Stimulated activated CD4-positive, alpha-beta T cell treated with anti-CD3 and anti-CD28 coated beads, Interleukin-12 subunit alpha, Interleukin-12 subunit beta, amount 100 ng/mL, for 4 hours (primary cell): ENCODE measurements at places on chromosomes 11 and 22.

DNA sequence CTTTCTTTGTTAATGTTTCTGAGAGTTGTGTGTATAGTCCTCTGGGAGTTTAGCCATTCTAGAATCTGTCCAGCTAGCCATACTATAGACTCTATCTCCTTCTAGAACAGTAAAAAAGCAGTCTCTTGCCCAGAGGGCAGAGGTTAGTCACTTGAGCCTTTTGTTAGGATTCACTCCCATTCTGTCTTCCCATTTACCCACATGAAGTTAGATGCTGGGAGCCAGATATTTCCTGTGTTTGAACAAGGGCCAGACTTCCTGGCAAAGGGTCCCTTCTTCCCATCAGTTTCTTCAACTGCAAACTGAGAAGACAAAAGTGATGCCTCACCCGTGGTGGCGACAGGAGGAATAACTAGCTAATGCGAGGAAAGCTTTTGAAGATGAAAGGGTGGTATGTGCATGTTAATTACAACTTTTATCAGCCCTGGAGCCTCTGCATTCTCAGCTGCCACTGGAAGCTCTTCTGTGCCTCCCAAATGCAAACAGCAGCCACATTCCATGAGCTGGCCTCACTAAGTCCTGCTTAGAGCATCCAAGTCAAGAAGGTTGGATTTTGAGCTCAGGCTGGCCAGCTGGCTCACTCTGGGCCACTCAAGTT lies 12.8 kb downstream of the CD44 start:
- no peak for DNase-seq

- no peak for DNase-seq
These were observed 10.7 kb downstream of the NDUFV1 start for GRCh38 chr11:67617243-67617953.

DNA sequence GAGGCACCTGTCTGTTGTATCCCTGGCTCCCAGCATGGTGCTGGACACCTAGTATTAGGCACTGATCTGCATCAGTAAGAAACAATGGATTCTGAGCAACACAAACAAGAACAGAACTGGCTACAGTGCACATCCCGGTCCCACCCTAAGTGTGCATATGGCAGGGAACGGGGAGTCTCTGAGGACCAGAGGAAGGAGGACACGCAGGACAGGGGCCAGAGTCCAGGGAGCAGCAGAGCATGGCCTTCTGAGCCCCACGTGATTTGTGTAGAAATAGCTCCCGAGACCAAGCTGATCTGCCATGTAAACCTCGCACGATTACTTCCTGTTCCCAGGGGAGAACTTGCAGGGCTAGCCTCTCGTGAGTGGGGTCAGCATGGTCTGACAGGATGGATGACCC lies 12.7 kb upstream of the SNX32 start:
- DNase-seq = no peak

- no peak for DNase-seq
These were observed 407.4 kb upstream of the SYN3 start for GRCh38 chr22:33465554-33465953.

- no peak for DNase-seq
These were observed 988 bp downstream of the TNRC6B start for GRCh38 chr22:40178417-40179409.
